ENCODE measurements at places on chromosomes 6 and 20.

DNA sequence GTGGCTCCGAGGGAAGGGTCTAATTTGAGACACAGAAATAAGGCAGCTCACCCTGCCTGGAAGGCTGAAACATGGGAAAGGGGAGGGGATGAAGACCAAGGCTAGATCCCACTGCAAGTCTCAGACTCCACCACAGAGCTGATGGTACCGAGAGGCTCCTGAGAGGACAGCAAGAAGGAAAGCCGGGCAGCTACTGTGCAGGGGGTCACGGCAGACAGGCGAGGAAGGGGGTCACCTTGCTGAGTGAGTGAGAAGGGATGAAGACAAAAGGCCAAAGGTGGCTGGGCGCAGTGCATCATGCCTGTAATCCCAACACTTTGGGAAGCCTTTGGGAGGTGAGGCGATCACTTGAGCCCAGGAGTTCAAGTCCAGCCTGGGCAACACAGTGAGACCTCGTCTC, 100.7 kb downstream of the ATP9A start:
- DNase-seq: no peak

GRCh38 chr6:24909241-24910216, 26.2 kb downstream of the RIPOR2 start:
- no peak for DNase-seq

- no peak for DNase-seq
Measured at GRCh38 chr6:111041917-111042316, 45.4 kb upstream of the SLC16A10 start.

DNA sequence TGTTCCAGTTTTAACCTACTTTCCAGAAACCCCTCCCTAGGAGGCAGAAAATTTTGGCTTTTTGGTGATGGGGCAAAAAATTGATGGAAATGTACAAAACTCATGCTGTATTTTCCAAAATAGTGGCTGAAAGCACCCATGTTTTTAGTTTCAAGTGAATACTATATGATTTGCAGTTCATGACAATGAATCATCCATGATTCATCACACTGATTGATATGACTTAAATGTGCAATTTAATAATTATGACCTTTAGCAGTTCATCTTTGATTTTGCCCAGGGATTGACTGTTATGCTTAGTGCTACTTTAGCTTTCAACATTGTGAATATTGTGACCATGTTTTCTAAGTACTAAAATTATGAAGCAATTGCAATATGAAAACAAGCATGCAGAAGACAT, 478.7 kb downstream of the HTR1B start:
- no peak for DNase-seq

DNA sequence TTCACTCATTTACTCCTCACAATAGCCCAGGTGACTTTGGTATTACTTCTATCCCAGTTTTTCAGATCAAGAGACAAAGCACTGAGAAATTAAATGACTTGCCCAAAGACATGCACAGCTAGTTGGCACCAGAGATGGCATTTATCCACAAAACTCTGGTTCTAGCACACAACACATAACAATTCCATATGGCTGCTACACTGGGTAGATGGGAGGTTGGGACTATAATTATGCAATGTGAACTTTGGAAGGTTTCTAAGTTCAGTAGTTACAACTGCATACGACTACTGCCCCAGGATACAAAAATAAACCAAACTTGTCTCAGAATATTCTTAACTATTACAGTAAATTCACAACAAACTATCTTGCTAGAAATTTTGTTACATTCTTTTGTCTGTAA, 54.2 kb upstream of the MLIP start:
- DNase-seq: no peak

DNA sequence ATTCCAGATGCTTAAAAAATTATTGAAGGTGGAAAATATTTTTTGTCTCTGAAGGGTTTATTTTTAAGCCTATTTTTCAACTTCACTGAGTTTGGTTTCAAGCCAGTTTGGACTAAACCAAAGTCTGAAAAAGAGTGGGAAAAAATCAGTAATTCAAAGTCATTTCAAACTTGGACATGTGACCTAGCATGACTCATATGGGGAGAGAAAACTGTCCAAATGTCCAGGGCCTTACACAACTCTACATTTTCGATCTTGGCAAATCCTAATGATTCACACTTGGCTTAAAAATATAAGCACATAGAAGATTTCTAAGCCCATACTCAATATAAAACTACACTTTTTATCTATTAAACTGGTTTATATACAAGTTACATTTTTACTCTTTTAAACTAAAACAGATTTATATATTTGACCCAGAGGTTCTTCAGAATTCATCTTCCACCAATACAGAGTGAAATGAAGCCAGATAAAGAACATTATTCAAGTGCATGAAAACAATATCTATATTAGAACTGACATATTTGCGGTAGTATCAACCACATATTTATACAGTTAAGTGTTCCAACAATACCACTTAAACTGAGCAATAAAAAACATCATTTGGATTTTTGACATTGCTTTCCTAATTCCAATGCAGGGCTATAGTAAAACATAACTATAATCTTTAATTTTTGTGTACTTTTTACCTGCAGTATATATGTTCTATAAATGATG, 110.3 kb upstream of the TCF21 start:
- DNase-seq: no peak

- no peak for DNase-seq
Measured at GRCh38 chr6:137093183-137094069, 48.7 kb upstream of the IL20RA start.

- no peak for DNase-seq
Measured at GRCh38 chr6:147382945-147383554, 125.4 kb upstream of the SAMD5 start.

- no peak for DNase-seq
Measured at GRCh38 chr6:43505718-43506117, 4.4 kb downstream of the LRRC73 start.

- no peak for DNase-seq
Measured at GRCh38 chr20:44520881-44521280, 989 bp downstream of the SERINC3 start.

- no peak for DNase-seq
Measured at GRCh38 chr20:20894280-20894679, 181.8 kb upstream of the RALGAPA2 start.

GRCh38 chr6:69647726-69648125, 149.1 kb downstream of the LMBRD1 start:
- no peak for DNase-seq

- DNase-seq: no peak
Measured at GRCh38 chr20:46695892-46696291, 6.6 kb upstream of the TP53RK start.

DNA sequence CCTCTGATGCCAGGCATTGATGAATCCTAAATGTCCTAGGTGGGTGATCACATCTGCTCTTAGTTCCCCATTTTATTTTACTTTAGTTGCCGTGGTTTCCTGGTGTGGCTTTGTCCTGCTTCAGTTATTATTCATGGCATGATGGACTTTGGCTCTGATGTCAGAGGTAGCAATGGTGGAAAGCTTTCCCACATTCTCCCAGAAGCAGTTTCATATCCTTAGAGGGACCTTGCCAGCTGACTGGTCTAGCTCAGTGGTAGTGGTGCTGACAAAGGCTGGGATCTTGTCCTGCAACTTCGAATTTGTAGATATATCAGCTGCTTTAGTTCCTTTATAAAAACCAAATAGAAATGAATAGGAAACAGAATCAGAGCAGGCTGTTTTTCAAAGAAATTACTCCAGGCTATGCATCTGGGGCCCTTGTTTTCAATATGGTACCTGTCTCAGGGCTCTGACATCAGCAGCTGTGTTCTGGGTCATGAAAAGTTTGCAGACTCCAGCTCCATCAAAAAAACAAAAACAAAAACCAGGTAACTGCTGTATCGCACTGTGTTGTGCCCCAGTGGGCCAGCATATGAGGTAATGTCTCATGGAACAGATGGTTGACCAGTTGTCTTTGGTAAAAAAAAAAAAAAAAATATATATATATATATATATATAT, 133.7 kb downstream of the PLCB4 start:
- DNase-seq: no peak

- no peak for DNase-seq
Measured at GRCh38 chr20:50789968-50790650, 4.8 kb upstream of the BCAS4 start.

GRCh38 chr6:115891750-115892149, 168.9 kb downstream of the FRK start:
- no peak for DNase-seq

DNA sequence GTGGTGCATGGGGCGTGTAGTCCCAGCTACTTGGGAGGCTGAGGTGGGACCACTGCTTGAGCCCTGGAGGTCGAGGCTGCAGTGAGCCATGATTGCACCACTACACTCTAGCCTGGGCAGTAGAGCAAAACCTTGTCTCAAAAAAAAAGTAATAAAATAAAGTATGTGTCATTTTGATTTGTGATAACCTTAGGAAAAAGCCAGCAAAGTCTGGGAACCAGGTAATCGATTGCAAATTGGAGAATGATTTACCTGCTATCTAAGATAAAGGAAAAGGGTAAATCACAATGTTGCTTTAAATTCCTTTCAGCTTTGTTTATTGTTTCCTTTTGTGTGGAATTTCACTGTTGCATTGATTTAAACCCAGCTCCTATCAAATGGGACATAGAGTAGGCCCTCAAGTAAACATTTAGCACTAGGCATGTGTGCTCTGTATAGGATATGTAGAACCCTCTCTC, 59.0 kb downstream of the SGK1 start:
- no peak for DNase-seq

- peak; percentile 51 for DNase-seq
Measured at GRCh38 chr6:27505209-27506027, 32.5 kb upstream of the ZNF184 start.

- DNase-seq: no peak
Measured at GRCh38 chr20:14544688-14545087, 207.3 kb upstream of the FLRT3 start.

- no peak for DNase-seq
Measured at GRCh38 chr6:148883270-148883669, 136.4 kb downstream of the UST start.

DNA sequence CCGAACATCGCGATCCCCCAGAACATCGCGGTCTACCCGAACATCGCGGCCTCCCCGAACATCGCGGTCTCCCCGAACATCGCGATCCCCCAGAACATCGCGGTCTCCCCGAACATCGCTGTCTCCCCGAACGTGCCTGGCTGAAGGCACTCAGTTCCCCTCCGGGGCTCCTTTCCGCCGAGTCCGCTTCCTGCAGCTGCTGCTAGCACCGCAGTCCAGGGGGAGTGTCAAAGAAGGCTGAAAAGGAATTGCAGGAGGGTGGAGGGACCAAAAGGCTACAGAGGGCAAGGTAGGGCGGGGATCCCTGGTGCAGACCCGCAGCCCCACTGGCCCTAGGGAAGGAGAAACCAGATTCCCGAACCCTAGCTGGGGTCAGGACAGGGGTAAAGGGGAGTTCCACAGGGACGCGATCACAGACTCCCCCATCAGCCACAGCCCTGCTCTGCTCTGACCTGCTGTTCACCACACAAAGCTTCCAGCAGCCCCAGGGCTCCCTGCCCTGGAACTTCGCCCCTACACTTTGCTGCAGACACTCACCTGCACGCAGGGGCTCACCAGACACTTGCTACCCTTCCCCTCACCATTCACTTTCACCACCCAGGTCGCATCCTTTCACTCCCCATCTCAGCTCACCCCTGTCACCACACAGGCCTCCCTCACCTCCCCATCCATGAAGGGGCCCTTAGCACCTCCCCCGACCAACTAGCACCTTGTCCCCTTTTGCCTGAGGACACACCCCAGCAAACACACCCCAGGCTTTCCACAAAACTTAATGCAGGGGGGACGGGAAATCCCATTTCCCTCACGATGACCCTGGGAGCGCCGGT, 1.7 kb downstream of the ULBP1 start:
- DNase-seq: no peak

DNA sequence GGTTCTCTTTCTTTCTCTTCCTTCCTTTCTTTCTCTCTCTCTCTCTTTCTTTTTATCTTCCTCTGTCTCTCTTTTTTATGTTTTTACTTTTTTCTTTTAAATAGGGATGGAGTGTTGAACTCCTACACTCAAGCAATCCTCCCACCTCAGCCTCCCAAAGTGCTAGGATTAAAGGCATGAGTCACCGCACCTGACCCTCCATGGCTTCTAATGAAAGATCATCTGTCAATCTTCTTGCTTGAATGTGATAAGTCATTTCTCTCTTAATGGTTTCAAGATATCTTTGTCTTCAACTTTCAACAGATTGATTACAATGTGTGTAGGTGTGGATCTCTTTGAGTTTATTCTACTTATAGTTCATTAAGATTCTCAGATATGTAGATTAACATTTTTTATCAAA, 25.2 kb upstream of the HLA-DOA start:
- no peak for DNase-seq

- DNase-seq: peak; percentile 76
Measured at GRCh38 chr20:62136283-62137091, 6.7 kb downstream of the PSMA7 start.

DNA sequence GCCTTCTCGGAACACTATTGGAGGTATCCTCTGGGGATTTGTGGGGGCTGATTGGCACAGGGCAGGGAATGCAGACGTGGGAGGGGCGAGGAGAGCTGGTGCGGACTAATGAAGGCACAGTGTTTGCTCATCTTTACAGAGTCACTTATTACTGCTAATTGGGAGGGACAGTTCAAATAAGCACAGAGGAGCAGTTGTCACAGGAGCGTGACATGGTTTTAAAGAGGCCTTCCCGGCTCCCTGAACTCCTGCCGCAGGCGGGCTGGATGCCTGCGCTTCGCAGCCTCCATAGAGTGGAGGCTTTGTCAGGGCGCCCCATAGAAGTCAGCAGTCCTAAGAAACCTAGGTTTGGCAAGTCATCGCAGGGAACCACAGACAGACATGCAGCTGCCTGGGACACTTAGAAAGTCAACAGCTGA, 149.6 kb downstream of the LINC00237 start:
- no peak for DNase-seq

DNA sequence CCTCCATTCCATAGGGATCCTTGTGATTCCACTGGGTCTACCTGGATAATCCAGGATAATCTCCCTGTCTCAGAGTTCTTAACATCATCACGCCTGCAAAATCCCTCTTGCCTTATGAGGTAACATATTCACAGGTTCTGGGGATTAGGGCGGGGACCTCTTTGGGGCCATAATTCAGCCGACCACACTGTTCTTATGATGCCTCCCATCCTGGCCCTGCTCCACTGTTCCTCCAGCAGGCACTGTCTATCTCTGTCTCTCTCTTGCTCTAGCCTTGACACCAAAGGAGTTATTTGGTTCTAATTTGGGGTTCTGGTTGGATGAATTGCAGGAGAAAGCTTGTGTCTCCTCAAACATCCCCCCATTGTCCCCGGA, 168.1 kb downstream of the NFATC2 start:
- no peak for DNase-seq

Data from activated CD4-positive, alpha-beta T cell treated with anti-CD3 and anti-CD28 coated beads, Interleukin-2, amount 50 U/mL, for 1 hour (primary cell).